ENCODE measurements at places on chromosomes 1 and 21. TPM values are rescaled to one million over a fixed set of nuclear protein-coding genes. Genes with fewer than 3 reads are reported as not detected.

RAB3B gene
- 1.7 TPM for total RNA-seq

BACH1 gene
- 116 TPM for total RNA-seq

OR2T2 gene
- total RNA-seq: not detected

ACTA1 gene
- total RNA-seq: 51.9 TPM

ANXA9 gene
- total RNA-seq: 5.2 TPM

OLFML3 gene
- total RNA-seq: 206 TPM

TPTE gene
- total RNA-seq: not detected

TSPEAR gene
- total RNA-seq: 0.21 TPM

TMPRSS3 gene
- not detected for total RNA-seq

PTPN22 gene
- 2.3 TPM for total RNA-seq

DNA sequence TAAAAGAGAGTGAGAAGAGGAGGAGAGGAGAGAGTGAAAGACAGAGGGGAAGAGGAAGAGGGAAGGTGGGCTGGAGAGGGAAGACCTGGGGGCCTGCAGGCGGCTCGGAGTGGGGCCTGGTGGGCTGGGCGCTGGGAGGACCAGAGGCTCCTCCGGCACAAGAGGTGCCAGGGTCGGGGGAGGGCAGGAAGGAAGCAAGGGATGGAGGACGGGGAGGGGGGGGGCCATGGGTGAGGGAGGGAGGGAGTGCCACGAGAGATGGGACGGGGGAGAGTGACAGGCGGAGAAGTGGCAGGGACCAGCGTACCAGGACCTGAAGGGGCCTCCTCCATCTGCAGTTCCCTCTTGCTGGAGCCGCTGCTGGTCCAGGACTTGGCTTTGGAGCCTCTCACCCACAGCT lies 87.7 kb downstream of the CASZ1 start:
- no peak for DNase-seq

- no peak for DNase-seq
These were observed 41.6 kb upstream of the SEC16B start for GRCh38 chr1:178011465-178011828.

GRCh38 chr1:25716320-25716719 lies 83.7 kb upstream of the SELENON start:
- DNase-seq: no peak

- DNase-seq: peak; percentile 2
These were observed 519 bp downstream of the FNBP1L start for GRCh38 chr1:93448292-93448982.

GRCh38 chr1:64508629-64509028 lies 38.7 kb downstream of the CACHD1 start:
- no peak for DNase-seq

GRCh38 chr1:112905395-112906149 lies 50.4 kb downstream of the SLC16A1 start:
- DNase-seq: no peak

- no peak for DNase-seq
These were observed 41.8 kb downstream of the FOXD2 start for GRCh38 chr1:47479664-47480063.

DNA sequence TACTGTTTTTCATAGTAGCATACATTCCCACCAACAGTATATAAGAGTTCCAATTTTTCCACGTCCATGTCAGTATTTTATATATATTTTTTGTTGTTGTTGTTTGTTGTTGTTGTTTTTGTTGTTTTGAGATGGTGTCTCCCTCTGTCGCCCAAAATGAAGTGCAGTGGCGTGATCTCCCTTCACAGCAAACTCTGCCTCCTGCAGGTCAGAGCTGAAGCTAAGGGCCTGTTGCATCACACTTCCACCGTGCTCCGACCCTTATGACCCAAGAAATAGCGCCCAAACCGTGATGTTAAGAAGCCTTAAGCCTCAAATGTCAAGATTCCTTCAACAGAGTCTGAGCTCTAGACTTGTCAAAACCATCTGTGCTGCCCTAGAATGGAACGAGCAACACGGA lies 2032.3 kb downstream of the MRPL39 start:
- no peak for DNase-seq

GRCh38 chr1:109231066-109231465 lies 17.3 kb downstream of the SARS1 start:
- no peak for DNase-seq

GRCh38 chr21:34626131-34626530 lies 11.2 kb upstream of the RCAN1 start:
- no peak for DNase-seq

DNA sequence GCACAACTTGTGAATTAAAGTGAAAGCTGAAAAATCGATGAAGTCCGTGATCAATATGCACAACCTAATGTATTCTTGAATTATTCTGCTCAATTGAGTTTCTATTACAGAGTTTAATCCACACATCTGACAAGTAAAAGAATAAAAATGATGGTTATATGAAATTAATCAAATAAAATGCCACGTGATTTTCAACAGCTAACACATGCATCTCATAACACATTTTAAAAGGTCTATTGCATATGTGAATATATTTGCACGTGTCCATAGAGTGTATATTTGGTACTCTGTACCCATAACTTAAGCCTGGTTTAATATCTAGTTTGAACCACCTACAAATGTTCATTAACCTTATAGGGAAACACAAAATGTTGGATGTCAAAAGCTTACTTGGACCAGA lies 266.2 kb downstream of the NTNG1 start:
- no peak for DNase-seq

GRCh38 chr1:162363823-162364222 lies 12.8 kb downstream of the SPATA46 start:
- DNase-seq: no peak

DNA sequence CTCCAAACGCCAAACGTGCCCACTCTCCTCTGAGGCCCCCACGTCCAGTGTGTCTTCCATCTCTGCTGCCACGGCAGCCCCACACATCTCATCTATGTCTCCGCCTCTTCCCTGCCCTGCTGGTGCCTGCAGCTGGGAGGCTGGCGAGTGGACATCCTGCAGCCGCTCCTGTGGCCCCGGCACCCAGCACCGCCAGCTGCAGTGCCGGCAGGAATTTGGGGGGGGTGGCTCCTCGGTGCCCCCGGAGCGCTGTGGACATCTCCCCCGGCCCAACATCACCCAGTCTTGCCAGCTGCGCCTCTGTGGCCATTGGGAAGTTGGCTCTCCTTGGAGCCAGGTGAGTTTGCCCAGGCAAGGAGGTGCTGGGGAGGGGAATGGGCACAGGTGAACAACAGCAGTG lies 8.6 kb downstream of the ADAMTSL4 start:
- DNase-seq: no peak

GRCh38 chr1:30952098-30952497 lies 43.5 kb upstream of the SDC3 start:
- DNase-seq: no peak

- no peak for DNase-seq
These were observed 62.4 kb downstream of the ERI3 start for GRCh38 chr1:44292651-44293050.

GRCh38 chr1:157147906-157148700 lies 9.9 kb upstream of the ETV3 start:
- DNase-seq: no peak

- DNase-seq: no peak
These were observed 17.6 kb downstream of the ATP2B4 start for GRCh38 chr1:203644191-203644590.

DNA sequence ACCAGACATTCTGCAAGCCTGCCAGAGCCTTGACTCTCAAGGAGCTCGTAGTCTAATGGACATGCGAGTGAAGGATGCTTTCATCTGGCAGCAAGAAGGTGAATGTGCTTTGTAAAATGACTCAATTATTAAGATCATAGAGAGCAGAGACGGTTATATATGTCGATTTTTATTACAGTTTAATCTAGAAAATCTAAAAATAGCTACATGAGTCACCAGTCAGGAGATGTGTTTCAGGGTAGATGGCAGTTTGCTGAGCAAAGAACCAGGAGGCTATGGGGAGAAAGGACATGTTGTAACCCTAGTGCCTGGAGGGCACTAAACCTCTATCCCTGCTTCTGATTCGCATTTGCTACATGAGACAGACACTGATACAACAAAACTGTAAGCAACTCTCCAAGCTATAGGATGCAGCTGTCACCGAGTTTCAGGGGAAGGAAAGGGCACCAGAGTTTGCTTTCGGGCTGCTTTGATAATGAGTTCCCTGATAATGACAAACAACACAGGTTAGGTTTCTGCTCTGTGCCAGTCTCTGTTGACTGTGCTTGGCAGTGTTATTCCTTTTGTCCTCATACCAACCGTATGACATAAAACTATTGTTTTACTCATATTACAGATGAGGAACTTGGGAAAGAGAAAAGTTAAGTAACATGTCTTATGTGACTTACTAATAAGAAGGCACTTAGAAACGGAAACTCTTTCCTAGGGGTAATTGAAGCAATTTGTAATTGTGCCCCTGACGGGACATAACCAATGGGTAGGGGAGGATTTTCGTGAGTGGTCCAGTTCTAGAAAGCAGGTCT lies 43.2 kb downstream of the C1orf198 start:
- DNase-seq: no peak

DNA sequence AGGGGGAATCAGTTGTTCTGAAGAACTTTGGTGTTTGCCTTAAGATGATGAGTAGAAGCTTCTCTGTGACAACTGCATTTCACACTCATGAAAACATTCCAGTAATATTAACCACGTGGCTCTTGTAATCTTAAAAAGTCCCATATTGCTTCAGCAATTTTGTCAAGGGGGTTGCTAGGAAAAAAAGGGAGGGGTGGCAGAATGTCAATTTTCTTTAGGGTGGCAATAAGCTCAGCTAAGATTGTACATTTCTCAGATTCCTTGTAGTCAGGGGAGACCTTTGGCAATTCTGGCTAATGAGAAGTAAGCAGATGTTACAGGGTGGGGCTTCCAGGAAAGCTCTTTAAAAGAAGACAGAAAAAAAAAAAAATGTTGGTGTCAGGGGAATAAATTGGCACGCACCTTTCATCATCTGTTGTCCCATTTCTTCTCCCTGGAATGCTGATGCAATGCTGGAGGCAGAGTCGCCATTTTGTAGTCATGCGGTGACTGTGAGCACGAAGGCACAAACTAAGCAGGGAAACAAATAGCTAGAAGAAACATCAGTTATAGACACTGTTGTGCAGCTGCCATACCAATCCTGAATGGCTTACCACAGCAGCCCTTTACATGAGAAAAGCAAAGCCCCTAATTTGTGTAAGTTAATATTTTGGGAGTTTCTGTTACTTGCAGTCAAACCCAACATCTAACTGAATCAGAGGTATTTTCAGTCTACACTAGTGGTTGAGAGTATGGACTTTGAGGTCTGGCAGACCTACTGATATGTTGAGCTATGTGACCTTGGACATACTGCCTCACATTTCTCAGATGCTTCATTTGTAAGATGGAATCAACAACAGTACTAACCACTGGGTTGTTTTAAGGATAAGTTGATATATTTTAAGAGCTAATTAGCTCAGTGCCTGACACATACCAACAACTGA lies 56.1 kb upstream of the MRPS6 start:
- no peak for DNase-seq

GRCh38 chr1:21913763-21914162 lies 23.3 kb downstream of the HSPG2 start:
- no peak for DNase-seq

- DNase-seq: no peak
These were observed 188.7 kb downstream of the COL11A1 start for GRCh38 chr1:102919659-102920058.

DNA sequence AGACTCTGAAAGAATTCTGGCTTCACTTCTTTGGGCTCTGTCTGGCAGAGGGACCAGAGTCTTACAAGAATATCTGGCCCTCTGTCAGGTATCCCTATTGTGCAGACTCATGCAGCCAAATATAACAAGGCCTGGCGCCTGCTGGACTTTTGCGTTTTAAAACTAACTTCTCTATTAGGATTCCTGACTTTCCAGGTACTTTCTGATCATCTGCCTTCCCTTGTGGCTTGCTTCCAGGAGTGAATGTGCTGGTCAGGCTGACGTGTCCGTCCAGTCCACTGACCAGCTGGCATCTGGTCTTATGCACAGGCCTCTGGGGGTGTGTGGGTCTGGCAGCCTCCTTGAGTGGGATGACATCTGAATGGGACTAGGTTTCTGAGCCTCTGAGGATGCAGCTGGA lies 8.6 kb upstream of the RAB29 start:
- no peak for DNase-seq

DNA sequence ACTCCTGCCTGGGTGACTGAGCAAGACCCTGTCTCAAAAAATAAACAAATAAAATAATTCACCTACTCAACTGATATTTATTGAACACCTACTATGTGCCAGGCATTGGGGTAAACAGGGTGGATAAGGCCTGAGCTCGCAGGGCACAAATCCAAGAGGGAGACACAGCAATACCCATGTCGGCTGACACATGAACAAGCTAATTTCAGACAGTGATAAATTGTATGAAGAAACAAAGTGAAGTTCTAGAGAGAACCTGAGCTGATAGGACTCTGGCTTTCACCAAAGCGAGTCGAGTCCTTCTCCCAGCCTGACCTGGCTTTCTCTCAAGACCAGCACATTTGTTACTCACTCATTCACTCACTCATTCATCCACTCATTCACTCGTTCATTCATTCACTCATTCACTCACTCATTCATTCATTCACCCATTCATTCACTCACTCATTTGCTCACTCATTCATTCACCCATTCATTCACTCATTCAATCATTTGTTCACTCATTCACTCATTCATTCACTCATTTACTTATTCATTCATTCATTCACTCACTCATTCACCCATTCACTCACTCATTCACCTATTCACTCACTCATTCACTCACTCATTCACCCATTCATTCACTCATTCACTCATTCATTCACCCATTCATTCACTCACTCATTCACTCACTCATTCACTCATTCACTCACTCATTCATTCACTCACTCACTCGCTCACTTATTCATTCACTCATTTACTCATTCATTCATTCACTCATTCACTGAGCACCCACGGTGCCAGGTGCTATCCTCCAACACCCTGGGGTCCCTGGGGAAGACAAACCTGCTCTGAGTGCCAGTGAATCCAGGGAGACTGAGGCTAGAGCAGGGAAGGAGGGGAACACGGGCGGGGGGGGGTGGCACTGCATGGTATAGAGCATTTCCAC lies 37.4 kb upstream of the CASZ1 start:
- DNase-seq: no peak

- DNase-seq: no peak
These were observed 50.1 kb downstream of the PBX1 start for GRCh38 chr1:164609089-164609488.

GRCh38 chr1:164223378-164223777 lies 335.6 kb upstream of the PBX1 start:
- no peak for DNase-seq

- no peak for DNase-seq
These were observed 82.3 kb downstream of the CYYR1 start for GRCh38 chr21:26490771-26491170.

- DNase-seq: no peak
These were observed 148.5 kb upstream of the KCNK2 start for GRCh38 chr1:214934045-214934444.

DNA sequence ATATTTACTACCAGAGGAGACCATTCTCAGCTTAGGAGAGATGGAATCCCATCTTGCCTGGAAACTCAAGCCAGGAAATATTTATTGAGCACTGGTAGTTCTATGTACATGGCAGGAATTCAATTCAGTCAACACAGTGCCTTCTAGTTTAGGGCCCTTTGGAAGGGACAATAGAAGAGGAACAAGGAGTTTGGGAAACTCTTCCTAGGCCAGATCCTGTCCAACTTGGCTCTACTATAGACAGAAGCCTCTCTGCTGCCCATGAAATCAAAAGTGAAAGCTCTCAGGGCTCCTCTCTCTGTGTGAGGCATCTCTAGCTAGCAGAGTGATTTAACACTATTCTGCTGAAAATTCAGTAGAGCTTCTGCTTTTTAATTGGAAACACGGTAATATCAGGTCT lies 244.6 kb upstream of the MAP1LC3C start:
- DNase-seq: no peak

- no peak for DNase-seq
These were observed 25.2 kb upstream of the EPS8L3 start for GRCh38 chr1:109788695-109789521.

All from urinary bladder (tissue), 4 donors.